ENCODE measurements at places on chromosomes 3 and 15.

GRCh38 chr15:31296219-31296645 is 30.4 kb upstream of the KLF13 start:
- DNase-seq: no peak

DNA sequence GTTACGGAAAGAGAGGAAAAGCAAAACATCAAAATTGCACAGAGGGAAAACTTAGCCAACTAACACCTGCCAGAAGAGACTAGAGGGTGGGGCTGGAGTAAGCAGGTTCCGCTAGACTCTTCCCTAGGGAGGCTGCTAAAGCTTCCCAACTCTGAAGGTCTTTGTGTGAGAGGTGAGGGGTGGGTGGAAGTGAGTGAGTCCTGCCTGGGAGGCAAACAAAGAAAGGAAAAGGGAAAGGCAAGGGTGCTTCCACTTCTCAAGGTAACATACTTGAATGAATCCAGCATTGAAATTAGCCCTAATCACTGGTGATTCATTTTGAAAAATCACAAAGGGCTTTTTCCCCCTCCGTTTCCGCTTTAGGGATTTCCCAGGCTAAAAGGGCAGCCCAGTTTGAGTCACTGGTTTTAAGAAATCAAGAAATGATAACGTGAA is 220.5 kb upstream of the ADAMTS9 start:
- DNase-seq: peak; percentile 45

DNA sequence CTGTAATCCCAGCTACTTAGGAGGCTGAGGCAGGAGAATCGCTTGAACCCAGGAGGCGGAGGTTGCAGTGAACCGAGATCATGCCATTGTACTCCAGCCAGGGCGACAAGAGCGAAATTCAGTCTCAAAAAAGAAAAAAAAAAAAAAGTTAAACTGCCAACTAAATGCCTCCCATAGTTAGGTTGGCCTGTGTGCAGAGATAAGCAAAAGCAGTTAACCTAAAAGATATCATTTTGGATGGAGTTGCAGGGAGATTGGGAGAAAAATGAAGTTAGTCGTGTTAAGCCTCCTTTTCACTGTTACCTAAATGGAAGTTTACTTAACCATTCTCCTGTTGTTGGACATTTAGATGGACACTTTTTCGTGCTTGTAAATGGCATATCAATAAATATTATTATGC is 11.4 kb upstream of the FETUB start:
- no peak for DNase-seq

DNA sequence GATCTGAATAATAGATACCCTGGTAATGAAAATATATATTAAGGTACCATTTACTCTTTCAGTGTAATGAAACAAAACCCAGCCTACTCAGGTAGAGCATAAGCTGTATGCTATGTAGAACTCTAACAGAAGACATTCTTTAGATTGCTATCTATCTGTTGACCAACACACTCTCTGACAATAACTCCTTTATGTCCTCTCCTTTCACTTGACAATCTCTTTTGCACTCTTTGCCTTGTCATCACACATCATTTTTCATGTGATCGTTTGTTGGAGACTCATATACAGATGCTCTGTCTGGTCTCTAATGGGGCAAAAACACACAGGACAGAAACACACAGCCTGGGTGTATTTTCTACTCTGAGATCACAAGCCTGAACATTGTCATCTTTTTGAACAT is 35.4 kb upstream of the SUCLG2 start:
- no peak for DNase-seq

GRCh38 chr15:90002428-90002844 is 1.3 kb downstream of the ZNF710 start:
- DNase-seq: peak; percentile 71

GRCh38 chr3:140351466-140351865 is 326.4 kb upstream of the TRIM42 start:
- no peak for DNase-seq

GRCh38 chr15:50864873-50865272 is 43.6 kb upstream of the AP4E1 start:
- no peak for DNase-seq

DNA sequence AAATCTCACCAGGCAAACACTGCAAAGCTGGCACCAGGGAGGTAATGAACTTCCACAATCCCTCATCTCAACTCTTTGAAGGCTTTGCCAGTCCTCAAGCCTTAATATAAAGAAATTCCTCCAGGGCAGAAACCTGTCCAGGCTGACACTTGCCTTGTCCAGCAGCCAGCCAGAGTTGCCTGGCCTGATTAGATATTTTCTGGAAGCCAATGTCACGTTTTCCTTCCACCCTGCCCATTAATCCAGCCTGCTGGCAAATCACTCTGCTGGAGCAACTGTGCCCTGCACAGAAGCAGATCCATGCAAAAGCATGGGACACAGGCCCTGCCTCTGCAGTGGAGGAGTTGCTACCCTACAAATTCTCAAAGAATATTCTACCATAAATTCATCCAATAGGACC is 56.5 kb downstream of the HEG1 start:
- no peak for DNase-seq

DNA sequence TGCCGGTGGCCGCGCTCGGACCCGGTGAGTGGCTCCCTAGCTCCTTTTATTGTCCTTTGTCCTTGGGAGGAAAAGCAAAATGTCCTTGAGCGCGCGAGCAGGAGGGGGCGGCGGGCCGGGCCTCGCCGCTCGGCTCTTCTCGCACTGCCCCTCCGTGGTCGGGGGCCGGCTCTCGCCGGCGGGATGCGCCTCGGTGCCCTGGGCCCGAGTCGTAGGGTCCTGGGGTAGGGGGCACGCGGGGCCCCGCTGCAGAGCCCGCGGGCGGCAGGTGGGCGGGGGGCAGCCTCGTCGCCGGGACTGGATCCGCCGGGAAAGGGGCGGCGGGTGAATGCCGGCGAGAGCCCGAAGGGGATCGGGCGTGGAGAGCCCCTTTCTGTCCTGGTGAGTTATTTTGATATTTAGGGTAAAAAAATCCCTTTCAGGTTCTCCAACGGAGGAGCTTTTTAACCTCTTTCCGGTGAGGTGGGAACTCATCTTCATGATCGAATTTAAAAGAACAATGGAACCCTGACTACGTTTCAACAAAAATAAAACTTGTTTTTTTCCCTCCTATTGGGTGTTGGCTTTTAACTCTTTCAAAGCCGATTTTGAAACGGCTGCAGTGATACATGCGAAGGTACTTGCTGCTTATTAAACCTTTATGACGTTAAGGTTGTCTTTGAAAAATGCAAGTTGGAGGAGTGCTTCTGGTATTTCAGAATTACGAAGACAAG is 16.8 kb upstream of the CHD2 start:
- DNase-seq: peak; percentile 50

DNA sequence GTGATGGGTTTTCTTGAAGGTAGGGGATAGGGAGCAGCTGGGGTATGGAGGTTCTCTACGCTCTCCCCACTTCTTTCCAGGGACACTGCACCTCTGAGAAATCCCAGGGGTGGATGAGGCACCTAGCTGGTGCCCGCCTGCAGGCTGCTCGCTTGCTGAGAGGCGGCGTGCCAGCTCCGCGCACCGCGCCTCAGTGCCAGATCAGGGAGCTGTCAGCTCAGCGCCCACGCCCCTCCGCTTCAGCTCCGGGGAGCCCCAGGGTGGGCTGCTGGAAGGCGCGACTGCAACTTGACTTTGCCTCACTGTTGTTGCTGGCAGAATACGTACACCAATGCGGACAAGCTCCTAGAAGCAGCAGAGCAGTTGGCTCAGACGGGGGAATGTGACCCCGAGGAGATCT is 345.7 kb upstream of the UMPS start:
- DNase-seq: peak; percentile 10

DNA sequence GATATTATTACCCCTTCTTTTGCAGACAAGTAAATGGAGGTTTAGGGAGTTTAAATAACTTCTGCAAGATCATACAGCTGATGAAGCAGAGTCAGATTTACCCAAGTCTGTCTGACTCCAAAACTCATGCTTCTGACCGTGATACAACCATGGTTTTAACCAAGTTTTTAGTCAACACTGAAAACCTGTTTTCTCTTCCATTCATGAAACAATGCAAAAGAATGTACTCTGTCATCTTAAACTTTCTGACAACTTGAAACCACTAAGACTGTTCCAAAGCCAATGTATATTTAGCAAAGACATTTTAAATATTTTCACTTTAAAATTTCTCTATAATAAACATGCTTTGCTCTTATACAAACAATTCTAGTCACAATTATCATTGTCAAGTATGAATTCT is 77.0 kb upstream of the RBMS3 start:
- DNase-seq: no peak

Measured in astrocyte of the hippocampus (primary cell).